D721Med (cell line): ENCODE measurements at places on chromosomes 7 and 10.

- no peak for DNase-seq
Observed at GRCh38 chr7:23475576-23475839, 5.2 kb upstream of the IGF2BP3 start.

DNA sequence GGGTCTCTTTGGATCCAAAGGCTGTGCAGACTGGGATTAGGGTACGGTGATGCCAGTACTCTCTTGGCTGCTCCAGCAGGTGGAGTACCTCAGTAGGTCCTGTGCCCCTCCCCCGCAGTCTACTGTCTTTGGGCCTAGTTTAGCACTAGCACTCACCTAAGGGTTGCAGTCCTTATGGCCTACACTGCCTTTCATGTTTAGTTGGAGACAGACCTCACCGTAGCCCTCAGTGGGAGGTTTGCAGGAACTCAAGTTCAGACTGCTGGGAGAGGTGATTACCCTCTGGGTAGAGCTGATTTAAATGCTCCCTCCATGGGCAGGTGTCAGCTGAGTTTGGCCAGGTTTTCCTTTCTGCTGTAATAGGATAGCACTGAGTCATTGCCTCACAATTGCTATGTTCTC is 210.8 kb upstream of the TMEM196 start:
- no peak for DNase-seq

- no peak for DNase-seq
Observed at GRCh38 chr10:114272696-114273095, 33.6 kb downstream of the VWA2 start.

DNA sequence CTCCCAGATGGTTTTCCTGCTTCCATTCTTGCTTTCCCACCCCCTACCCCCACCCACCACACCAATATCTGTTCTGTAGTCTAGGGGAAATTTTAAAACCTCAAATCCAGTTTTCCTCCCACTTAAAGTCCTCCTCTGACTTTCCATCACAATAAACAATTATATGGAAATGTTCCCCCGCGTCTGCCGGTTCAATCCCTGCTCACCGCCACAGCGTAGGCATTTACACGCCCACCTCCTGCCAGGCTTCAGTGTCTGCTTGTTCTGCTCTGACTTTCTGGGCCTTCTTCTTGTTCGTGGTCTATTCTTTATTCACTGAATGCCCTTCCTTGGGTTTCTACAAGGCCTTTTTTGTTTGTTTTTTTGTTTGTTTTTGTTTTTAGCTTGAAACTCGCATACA is 633.0 kb upstream of the MKI67 start:
- no peak for DNase-seq

GRCh38 chr10:70381471-70382421 is 679 bp downstream of the LRRC20 start:
- peak; percentile 53 for DNase-seq

DNA sequence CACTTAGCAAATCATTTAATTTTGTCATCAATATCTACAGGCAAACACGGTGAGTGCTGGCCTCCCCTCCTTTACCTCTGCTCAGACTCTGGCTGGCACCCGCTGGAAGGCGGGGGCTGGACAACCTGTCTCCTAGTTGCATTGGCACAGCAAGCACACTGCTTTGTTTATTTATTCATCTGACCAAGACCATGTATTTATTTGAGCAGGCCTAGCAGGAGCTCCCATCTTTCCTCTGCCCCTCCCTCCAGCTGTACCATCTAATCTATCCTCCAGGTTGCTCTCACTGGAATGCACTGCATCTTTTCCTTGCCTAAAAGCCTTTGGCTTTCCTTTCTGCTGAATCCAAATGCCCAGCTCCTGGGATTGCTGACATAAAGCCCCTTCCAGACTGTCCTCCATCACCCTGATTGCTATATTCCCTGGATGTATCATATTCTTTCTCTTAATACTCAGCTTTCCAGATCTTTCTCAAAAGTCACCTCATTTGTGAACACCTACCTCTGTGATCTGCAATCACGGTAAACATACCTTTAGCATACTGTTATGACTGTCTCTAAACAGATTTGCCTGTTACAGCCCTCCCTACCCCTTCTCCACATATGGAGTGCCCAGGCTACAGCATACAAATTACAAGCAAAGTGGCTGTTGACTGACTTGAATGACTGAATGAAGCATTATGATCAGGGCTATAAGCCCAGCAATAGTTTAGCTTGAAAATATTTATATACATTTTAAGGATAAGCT is 9.6 kb downstream of the ELMO1 start:
- no peak for DNase-seq

GRCh38 chr7:117185124-117185523 is 137.7 kb downstream of the WNT2 start:
- no peak for DNase-seq
